ENCODE measurements at places on chromosomes 3 and 15. TPM values are rescaled to one million over a fixed set of nuclear protein-coding genes. Genes with fewer than 3 reads are reported as not detected.

PLA2G4D gene
- not detected for total RNA-seq

GRCh38 chr3:6644070-6644929 is 216.6 kb upstream of the GRM7 start:
- DNase-seq, result no peak

GRCh38 chr3:195416795-195417194 is 26.0 kb downstream of the ACAP2 start:
- DNase-seq, result no peak

DNA sequence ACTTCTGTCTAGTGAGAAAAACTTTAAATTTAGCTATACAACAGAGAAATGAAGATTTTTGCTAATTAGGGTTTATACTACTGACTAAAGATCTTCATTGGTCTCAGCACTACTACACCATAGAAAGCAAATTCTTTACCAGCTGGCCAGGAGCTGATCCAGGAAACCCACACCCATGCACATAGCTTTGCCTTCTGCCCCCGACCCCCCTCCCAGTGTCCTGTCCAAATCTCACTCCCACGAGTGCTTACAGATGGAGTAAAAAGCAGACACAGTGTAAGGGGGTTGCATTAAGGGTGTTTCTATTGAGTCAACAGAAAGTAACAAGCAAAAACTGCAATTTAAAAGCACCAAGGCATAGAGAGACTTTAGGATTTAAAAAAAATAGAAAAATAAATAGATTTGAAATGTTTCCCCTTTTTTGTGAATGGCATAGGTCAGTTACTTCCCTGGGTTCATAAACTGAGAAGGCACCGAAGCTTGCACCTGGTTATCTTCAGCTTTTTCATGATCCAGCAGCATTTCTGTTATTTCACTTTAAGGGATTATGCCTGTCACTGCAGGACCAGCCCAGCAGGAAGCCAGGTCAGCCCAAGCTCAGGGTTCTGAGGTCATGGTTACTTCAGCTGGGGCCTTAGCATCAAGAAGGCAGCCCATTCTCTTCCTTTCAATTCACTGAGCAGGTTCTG is 124.3 kb downstream of the CTNNB1 start:
- no peak for DNase-seq

MYO5C gene
- 7.4 TPM for total RNA-seq

FES gene
- total RNA-seq, result 45.5 TPM

DNA sequence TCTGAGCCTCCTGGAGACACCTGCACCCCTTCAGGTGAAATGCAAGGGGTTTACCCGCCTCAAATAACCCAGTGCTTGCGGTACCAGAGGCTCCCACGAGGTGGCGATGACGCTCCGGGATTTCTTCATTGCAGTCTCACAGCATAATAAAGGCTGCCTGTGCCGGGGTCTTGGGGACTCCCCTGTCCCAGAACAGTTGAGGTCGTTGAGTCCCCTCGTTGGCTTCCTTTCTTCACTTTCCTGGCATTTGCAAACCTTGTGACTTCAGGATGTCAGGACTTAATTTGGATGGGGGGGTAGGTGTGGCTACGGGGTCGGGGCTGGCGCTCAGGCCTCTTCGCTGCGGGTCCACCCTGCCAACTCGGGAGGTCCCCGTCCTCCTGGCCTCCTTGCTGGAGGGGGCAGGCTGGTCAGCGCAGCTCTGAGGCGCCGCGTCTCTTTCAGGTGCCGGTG is 1.3 kb downstream of the GNAT1 start:
- DNase-seq, result peak; percentile 76

NR2E3 gene
- total RNA-seq, result 0.20 TPM

- DNase-seq, result no peak
These were observed 5.0 kb upstream of the HES1 start for GRCh38 chr3:194130807-194131589.

GRCh38 chr3:13617097-13617738 is 68.3 kb downstream of the FBLN2 start:
- DNase-seq, result no peak

GRCh38 chr3:141812084-141812483 is 48.9 kb downstream of the GRK7 start:
- DNase-seq, result no peak
